NCI-H2227 treated with DMSO at 0.1 percent for 48 hours (cell line): ENCODE measurements at places on chromosomes 6 and 20.

DNA sequence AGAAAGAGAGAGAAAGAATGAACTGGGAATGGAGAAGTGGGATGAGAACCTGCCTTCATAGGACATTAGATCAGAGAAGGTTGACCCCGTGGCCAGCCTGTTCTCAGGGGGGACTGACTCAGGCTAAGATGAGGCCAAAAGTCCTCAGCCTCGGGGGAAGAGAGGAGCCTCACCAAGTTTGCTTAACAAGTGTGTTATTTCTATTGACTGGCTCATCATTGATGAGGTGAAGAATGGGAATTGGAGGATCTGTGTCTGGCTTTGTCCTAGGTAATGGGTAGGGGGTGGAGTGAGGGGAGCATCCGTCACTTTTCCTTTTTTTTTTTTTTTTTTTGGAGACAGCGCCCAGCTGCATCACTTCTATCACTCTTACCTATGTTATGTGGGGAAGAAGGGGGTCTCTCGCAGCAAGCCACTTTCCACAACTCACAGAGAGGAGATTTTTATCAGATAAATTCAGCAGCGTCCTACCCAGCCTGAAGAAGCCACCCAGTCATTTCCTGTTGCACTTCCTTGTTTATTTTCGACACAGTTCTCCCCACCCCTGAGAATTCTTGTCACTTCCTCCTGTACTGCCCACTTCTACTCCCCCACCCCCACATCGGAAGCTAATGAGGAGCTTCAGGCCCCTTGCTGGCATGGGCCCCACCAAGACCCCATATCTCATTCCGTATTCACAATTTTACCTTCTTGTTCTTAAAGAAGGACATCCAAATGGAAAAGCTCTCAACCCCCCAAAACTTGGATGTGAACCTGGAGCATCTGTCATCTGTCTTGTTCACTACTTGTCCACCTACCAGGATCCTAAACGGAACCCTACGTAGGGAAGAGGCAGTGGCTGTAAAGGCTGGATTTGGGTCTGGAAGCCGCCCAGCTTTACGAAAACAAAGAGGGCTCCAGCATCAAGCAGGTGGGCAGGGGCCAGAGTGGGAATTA lies 2.8 kb upstream of the RNASET2 start:
- no peak for DNase-seq

- DNase-seq, result peak; percentile 71
Measured at GRCh38 chr20:47725248-47725973, 59.9 kb downstream of the SULF2 start.

- no peak for DNase-seq
Measured at GRCh38 chr6:30096829-30097228, 16.1 kb downstream of the TRIM31 start.

- DNase-seq, result no peak
Measured at GRCh38 chr6:169803271-169803811, 51.9 kb downstream of the ERMARD start.

DNA sequence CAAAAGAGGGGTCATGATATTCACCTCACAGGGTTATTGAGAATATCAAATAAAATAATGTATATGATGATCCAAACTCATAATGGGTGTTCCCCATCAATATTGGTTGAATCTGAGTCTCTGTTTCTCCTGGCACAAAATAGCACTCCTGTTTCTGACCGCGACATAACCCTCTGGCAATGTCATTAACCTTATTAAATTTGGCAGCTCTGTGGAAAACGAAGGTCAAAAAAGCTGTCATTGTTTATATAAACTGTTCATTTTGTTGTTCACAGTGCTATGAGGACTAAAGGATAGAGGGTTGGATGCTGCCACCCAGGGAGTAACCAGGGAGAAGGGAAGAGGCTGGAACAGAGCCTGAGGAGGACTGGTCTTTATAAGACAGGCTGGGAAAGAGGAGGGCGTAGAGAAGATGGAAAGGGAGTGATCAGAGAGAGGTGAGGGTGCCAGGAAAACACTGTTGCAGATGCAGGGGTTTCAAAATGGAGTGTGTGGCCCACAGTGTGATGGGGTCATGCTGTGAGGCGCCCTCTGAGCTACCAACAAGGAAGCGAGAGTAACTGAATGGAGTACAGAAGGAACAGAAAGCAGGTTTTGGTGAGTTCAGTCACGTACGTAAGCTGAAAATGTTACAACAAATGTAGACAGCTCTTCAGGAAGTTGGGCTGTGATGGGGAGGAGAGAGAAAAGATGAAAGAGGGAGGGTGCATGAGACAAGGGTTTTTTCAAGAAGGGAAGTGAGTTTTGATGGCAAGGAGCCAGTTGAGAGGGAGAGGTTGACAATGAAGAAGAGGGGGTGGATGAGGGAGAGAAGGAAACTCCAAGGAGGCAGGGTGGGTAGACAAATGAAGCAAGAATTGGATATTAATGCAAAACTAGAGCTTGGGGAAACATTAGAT lies 251.6 kb upstream of the TAB2 start:
- DNase-seq, result no peak

DNA sequence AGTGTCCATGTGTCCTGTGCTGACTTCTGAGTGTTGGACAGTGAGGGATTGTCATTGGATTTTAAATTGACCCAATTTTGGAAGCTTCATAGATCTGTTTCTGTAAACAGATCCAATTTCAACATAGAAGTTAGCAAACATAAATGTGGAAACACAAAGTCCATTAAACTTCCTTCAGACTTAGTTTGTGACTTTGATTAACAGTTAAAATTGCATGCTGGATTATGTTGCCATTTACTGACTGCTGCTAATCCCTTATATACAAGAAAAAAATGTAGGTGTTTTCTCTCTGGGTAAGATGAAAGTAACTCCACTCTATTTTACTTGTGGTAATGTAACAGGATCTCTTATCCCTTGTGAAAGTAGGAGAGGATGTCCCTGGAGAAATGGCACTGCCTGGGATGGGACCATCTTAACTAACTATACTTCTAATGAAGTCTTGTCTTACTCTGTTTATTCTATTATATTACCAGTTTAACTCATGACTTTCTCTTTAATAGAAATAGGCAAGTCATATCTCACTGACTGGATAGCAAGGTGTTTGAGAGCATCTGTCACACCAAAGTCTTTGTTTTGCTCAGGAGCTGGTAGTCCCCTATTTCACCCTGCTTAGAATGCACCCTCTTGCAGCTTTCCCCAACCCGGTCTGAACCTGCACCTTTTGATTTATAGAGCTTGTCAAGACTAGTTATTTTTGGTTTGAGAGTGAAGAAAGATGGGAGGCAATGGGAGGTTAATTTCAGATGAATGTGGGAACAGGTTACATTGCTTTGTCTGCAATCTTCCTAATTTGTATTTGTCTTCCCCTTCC lies 7.2 kb downstream of the TPX2 start:
- DNase-seq, result peak; percentile 69

DNA sequence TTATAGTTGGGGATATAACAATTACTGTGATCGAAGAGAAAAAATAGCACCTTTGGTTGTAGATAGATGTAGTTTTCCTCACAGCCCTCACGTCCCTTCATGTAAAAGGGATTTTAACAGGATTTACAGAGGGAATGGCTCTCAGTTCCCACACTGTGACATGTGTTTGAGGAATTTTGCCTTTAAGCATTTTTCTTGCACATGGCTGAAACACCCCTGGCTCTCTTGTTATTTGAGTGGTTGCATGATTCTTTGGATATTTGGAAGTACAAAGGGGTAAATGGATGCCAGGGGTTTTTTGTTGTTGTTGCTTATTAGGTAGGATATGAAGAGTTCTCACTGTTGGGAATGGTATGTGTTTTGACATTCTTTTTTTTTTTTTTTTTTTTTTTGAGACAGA lies 48.2 kb downstream of the JAG1 start:
- DNase-seq, result no peak

GRCh38 chr6:38943964-38944363 lies 104.6 kb upstream of the GLP1R start:
- DNase-seq, result no peak

DNA sequence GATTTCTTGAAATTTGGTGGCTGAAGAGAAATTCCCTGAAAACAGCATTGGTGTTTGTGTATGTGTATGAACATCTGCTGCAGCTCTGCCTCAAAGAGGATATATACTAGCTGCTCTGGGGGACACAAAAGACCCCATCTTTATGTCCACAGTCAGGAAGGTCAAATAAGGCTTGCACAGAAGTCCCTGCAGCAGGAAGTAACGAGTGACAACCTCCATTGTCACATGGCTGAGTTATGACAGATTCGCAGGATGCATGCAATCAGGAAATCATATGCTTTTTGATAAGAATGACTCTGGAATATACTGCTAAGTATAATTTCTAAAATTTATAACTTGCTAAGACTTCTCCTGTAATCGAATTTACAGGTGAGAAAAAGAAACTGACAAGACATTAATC lies 225.9 kb upstream of the CST7 start:
- no peak for DNase-seq

- peak; percentile 74 for DNase-seq
Measured at GRCh38 chr20:53547664-53548239, 45.9 kb downstream of the ZNF217 start.

- no peak for DNase-seq
Measured at GRCh38 chr20:34530342-34530741, 14.1 kb downstream of the DYNLRB1 start.

- DNase-seq, result no peak
Measured at GRCh38 chr6:162100096-162100495, 627.5 kb downstream of the PRKN start.

GRCh38 chr6:38349221-38349620 lies 290.5 kb downstream of the BTBD9 start:
- DNase-seq, result no peak

DNA sequence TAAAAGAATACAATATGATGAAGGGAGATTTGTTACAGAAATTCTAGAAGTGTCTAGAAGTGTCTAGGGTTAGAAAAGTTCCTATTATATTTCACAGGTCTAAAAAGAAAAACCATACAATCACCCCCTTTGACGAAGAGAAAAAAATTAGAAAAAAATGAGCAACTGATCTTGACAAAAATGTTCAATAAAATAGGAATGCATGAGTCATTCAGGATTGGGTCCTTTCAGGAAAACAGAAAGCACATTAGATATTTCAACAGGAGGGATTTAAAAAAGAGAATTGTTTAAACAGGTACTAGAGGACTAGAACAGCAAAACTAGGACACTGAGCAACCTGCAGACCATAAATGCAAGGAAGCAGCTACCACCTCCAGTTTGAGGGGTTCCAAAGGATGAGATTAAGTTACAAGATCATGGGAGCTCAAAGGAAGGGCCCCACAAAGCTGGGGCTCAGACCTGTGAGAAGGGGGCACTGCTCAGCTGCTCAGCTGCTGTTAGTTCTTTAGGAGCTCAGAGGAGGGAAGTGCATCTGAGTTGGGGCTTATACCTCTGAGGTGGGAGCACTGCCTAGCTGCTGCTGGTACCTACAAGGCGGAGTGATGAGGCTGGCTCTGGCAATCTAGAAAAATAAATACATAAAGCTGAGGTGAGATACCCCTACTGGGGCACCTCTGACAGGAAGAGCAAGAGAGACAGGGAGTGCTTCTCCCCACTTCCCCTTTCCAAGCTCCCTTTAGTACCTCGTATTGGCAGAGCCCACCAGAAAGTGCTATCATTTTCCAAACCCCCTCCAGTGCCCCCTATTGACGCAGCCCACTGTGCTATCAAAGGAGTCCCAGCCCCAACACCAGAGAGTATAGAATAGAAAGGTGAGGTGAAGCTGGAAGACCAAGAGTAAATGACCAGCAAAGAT lies 27.1 kb upstream of the BEND6 start:
- no peak for DNase-seq

DNA sequence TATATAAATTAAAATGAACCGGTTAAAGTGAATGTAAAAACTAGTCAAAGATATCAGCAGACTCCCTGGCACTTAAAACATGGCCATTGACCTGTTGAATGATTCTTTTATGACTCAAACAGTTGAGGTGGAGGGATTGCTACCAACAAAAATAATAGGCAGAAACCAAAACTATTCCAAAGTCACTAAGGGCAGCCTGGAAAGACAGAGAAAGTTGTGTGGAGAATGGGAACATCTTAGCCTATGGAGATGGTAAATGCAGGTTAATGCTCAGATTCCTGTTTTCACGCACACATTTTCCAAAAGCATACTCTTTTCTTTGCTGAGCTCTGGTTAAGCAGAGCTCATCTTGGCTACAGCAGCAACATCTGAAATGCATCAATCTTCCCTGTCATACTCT lies 553.5 kb downstream of the HACE1 start:
- DNase-seq, result no peak

DNA sequence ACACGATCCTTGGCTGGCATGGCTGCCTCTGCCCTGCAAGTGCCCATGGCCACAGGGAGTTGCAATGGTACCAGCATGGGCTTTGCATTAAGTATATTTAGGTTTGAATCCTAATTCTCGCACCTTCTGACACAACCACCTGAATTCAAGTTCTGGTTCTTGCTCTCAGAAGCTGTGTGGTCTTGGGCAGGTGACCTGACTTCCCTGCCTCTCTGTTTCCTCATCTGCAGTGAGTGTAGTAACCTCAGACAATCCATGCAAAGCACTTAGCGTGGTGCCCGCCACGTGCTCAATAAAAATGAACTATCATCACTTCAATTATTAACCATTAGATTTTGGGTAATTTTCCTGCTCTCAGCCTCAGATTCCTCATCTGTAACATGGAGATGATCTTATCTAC lies 378.8 kb upstream of the ARID1B start:
- DNase-seq, result no peak

DNA sequence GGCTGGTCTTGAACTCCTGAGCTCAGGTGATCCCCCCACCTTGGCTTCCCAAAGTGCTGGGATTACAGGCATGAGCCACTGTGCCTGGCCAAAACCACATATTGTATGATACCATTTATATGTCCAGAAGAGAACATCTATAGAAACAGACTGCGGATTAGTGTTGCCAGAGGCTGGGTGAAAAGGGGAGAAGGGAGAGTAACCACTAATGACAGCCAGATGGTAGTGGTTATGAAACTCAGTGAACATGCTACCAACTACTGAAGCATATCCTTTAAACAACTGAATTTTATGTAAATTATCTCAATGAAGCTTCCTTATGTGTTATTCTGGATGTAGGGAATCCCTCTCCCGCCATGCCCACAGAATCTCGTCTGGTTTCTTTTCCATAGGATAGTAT lies 15.7 kb downstream of the SLC23A2 start:
- DNase-seq, result no peak

DNA sequence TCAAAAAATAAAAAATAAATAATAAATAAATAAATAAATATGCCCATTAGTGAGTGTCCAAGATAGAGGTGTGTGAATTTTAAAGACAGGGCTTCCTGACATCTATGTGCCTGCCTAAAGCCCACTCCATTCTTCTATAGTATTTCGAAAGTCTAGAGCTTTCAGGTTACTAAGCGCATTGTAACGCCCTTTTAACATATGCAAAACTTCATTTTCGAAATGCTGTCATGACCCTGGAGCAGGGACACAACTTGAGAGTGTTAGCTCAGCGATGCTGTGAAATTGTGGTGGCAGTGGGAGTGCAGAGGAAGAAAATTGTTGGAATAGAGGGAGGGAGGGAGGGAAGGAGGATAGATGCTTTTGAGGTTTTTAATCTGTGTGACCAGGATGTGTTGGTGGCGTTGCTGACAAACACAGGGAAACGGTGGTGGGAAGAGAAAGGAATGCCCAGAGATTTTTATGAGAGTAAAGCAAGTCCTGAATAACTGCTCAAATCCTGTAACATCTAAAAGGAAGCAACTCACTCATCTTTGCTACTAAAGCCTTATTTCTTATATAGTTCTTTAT lies 169.3 kb downstream of the ARID1B start:
- DNase-seq, result no peak

- no peak for DNase-seq
Measured at GRCh38 chr6:63066055-63066704, 145.1 kb upstream of the FKBP1C start.

- DNase-seq, result no peak
Measured at GRCh38 chr6:70676821-70677220, 9.1 kb downstream of the SMAP1 start.
